Right renal pelvis (tissue), 4 donors: ENCODE measurements at places on chromosomes 4 and X. TPM values are rescaled to one million over a fixed set of nuclear protein-coding genes. Genes with fewer than 3 reads are reported as not detected.

DNA sequence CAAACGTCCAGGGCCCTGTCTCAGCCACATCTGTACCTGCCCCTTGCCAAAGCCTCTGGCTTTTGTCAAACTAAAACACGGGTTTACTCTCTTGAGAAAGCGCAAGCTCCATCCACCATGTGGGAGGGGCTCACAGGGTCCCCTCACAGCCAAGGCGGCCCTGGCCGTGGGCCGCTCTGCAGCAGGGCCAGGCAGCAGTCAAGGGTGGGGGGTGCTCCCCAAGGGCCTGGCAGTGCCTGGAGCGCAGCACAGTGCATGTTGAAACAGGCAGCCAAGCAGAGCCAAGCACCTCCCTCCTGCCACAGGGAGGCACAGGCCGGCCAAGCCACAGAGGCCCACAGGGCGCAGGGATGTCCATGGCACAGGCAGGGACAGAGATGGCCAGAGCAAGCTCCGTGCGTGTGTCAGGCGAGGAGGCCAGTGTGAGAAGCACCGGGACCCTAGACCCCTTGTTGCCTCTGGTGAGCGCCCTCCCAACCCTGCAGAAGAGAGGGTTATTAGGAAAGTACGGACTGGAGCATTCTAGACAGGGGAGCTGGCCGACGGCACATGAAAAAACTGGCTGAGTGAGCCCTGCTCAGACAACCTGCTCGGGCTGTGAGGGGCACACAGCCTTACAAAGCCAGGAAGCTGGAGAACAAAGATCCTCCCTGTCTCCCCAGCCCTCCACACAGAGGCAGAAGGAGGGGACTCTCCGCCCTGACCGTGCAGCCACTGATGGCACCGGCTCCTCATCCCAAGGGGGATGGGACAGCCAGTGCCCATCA is 39.0 kb downstream of the FAM53A start:
- DNase-seq: no peak

SPARCL1 gene
- 11.6 TPM for polyA plus RNA-seq

GRCh38 chr4:148901075-148901705 is 459.0 kb upstream of the NR3C2 start:
- DNase-seq: no peak

DNA sequence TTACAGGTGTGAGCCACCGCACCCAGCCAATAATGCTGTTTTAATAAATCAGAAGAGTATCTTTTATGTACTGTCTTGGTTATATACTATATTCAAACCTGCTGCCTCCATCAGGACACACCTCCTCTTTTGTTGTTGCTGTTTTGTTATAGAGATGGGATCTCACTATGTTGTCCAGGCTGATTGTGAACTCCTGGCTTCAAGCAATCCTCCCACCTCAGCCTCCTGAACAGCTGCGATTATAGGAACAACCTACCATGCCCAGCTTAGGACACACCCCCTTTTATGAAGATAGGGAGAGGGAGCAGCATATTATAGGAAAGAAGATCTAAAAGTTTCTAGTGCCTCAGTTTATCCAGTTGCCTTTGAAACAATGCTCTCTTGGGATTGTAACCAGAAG is 62.2 kb upstream of the RAB33B start:
- no peak for DNase-seq

IGFBP7 gene
- polyA plus RNA-seq: 699 TPM

ATOH1 gene
- not detected for polyA plus RNA-seq

LGI2 gene
- polyA plus RNA-seq: 28.7 TPM

DNA sequence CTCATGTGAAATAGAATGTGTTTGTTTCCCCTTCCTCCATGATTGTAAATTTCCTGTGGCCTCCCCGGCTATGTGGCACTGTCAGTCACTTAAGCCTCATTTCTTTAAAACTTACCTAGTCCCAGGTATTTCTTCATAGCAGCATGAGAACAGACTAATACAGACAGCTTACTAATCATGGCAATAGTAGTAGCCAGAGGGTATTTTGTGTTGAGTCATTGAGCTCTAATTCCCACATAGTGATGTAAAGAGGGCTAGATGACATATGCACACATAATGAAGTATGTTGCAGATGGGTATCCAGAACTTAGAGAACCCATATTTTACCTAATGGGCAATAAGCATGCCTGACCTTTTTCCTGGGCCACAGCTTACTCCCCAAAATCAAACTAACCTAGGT is 1197.2 kb downstream of the PCDH7 start:
- no peak for DNase-seq

DNA sequence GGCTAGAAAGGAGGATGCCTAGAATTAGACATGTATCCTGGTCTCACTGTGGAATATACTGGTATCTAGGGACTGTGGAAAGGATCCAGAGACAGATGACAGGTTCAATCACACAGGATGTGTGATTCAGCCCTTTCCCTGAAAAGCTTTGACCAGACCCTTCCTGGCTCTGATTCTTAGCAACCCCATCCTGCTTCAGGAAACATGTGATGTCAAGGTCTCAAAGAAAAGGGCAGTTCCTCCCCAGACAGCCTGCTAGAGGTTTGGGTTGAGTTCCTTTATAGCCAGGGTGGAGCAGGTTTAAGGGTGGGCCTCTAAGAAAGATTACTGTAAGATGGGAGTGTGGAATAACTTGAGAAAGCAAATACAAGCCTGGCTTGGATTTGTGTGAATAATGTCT is 3.0 kb downstream of the BMP15 start:
- DNase-seq: no peak

ANXA10 gene
- not detected for polyA plus RNA-seq

DUSP21 gene
- not detected for polyA plus RNA-seq

- no peak for DNase-seq
These were observed 78.8 kb downstream of the TMEM164 start for GRCh38 chrX:110081740-110082139.
